NCI-H1092 (cell line): ENCODE measurements at places on chromosomes 3 and 15.

GRCh38 chr15:65389226-65389625 is 11.4 kb upstream of the IGDCC3 start:
- DNase-seq, result no peak

DNA sequence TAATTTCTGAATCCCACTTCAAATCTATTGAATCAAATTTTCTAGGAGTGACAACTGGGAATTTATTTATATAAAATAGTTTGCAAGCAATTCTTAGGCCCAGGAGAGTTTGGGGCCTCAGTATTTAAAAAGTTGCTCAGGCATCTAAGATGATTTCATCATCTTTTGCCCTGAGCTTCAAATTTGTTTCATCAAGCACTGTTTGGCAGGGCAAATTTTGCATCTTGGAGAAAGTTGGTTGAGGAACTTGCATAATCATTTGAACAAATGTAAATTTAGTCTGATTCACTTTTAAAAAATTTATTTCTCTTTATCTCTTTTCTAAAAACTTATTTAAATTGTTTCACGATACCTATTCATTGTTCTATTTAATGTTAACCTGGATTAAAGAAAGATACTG is 702.8 kb downstream of the SI start:
- DNase-seq, result no peak

DNA sequence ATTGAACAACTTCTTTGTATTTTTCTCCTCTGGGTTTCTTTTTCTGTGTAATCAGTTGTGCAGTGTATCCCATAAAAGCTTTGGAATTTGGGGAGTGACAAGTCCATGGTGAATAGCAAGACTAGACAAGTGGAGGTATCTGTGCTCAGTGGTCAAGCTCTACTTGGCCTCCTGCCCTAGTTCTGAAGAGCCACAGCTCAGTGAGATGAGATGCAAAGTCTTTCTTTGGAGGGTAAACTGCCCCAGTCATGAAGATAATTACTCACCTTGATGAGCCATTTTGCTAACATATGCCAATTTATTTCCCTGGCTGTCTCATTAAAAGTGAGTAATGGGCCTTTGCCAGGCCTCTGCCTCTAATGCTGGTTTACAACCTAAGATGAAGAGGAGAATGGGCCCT is 271.2 kb upstream of the TRIM42 start:
- no peak for DNase-seq

DNA sequence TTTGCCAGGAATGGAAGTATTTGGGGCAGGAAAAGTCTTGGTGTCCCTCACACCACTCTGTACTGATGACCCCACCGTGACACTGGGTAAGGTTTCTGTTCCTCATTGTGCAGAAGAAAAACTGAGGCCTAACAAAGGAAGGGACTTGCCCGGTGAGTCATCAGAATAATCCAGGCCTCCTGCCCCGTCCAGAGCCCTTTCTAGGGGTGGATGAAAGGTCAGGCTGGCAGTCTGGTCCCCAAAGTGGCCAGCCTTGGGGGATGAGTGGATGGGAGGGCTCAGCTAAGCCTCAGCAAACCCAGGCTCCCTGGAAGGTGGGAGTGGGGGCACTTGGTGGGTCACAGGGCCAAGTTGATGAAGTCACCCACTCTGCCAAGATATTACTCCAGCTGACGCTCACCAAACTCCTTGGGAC is 2.3 kb upstream of the DNAH1 start:
- no peak for DNase-seq

DNA sequence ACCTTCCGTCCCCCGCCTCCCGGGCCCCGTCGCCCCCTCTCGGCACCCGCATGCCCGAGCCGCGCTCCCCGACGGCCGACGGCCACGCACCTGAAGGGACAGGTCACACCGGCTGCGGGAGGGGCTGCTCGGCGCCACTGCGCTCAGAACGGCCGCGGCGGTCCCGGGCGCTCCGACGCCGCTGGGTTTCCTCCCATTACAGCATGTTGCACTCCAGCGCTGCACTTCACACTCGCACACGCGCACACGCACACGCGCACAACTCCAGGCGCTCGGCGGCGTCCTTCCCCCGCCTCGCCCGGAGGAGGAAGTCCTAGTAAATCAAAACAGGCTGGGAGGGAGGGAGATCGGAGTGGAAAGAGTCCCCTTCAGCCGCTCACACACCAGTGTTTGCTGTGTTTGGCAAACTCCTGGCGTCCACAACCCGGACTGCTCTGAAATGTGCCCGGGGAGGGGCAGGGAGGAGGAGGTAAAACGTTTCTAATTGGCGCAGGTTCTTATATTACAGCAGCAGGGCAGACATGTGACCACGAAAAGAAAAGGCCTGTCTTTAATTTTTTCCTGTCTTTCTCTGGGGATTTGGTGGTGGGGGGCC is 76.7 kb upstream of the VGLL4 start:
- DNase-seq, result no peak

DNA sequence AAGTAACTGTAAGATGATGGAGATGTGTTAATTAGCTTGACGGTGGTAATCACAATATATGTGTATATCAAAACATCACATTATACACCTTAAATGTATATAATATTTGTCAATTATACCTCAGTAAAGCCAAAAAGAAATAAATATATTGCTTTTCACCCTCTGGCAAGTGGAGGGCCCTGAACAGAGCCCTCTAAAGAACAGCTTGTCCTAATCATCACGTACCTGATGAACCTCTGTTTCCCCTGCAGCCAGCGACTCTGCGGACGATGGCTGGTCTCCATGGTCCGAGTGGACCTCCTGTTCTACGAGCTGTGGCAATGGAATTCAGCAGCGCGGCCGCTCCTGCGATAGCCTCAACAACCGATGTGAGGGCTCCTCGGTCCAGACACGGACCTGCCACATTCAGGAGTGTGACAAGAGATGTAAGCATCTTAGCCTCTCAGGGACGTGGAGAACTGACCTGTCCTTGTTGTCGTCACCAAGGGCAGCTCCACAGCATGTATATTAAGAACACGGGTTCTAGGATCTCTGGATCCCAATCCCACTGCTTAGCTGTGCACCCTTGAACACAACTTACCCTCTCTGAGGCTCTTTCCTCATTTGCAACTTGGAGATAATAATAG is 6.3 kb downstream of the THBS1 start:
- DNase-seq, result no peak

- DNase-seq, result no peak
Observed at GRCh38 chr3:757711-758110, 335.1 kb upstream of the CNTN6 start.

DNA sequence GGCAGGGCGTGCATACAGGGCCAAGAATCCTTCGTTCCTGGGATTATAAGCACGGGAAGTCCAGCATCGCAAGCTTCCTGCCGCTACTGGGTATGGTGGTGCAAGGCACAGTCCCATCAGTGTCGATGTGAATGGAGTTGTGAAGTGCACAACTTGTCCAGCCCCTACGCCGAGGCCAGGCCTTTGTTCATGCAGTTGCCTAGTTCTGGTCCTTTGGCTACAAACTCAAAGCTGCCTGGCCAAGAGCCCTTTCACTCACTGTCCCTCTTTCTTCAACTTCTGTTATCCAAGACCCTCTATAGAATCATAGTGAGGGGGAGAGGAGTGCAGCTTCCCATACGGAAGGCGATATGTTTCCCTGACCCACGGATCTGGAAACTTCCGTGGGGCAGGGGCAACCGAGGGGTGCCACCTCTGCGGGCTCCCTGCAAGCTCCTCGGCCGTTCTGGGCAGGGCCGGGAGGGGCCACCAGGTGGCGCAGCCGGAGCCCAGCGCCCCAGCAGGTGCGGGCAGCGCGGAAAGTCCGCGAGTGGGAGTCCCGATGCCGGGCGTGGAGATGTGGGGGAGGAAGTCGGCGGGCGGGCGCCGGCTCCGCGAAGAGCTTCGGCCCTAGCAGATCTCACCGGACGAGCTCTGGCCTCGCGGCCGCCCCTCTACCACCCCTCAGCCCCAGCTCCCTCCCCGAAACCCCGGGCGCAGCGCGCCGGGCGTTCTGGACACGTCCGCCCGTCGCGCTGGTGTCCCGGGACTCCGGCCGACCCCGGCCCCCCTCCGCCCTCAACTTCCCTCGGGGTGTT is 693 bp downstream of the RASGRP1 start:
- no peak for DNase-seq

DNA sequence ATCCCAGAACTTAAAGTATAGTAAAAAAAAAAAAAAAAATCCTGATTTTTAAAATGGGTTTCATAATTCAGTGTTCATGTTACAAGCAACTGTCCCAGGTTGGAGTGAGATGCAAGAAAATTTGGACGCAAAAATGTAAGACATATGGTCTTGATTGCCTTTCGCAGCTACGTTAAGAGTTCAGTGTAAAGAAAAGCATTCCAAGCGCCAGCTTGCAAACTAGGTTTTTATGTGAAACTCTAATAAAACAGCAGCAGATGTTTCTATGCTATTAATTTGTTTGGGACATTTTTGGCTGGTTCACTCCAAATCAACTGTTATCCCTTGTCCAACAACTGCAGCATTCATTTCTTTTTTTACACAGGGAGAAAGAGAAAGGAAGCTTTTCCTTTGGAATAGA is 957.8 kb downstream of the ROBO1 start:
- DNase-seq, result no peak

DNA sequence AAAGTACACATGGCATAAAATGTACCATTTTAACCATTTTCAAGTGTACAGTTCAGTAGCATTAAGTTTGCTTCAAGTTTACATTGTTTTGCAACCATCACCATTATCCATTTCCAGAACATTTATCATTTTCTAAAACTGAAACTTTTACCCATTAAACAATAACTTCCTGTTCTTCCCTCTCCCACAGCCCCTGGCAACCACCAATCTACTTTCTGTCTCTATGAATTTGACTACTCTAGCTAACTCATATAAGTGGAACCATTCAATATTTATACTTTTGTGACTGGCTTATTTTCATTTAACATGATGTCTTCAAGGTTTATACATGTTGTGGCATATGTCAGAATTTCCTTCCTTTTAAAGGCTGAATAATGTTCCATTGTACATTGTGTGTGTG is 19.9 kb downstream of the TMEM62 start:
- no peak for DNase-seq

DNA sequence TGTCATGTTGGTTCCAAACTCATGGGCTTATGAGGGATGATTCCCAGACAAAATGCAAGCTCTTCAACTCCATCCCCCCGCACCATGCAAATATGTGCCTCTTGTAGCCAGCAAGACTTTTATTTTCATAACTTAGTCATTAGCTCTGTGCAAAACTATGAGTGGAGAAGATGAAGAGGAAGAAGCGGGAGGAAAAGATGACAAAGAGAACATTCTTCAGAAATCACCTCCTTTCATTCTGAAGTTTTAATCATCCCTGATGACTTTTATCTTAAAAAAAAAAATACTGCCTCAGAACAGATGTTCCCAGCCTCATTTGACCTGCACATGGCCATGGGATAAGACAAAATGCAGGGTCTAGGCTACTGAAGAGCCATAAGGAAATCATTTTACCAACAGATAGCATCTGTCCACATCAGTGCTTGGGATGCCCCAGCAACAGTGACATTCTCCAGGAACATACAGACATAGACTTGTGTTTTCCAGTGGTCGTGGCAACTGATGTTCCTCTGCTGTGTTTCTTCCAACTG is 145.5 kb downstream of the WNT5A start:
- no peak for DNase-seq
